ENCODE measurements at places on chromosomes 4 and X.

DNA sequence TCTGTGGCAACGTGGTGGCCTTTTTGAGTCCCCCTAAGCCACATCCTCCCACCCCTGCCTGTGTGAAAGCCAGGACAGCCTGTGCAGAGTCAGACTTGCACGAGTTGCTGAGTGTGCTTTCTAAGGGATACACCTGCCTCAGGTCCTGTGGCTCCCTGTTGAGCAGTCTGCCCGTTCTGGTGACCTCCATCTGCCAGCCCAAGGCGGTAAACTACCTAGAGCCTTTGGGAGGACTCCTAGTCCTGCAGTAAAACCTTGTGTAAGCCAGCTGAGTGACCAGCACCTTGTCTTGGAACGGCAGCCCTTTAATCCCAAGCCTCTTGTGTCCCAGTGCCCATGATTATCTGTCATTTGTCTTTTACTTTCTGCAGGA, 69.3 kb downstream of the NBDY start:
- no peak for DNase-seq

DNA sequence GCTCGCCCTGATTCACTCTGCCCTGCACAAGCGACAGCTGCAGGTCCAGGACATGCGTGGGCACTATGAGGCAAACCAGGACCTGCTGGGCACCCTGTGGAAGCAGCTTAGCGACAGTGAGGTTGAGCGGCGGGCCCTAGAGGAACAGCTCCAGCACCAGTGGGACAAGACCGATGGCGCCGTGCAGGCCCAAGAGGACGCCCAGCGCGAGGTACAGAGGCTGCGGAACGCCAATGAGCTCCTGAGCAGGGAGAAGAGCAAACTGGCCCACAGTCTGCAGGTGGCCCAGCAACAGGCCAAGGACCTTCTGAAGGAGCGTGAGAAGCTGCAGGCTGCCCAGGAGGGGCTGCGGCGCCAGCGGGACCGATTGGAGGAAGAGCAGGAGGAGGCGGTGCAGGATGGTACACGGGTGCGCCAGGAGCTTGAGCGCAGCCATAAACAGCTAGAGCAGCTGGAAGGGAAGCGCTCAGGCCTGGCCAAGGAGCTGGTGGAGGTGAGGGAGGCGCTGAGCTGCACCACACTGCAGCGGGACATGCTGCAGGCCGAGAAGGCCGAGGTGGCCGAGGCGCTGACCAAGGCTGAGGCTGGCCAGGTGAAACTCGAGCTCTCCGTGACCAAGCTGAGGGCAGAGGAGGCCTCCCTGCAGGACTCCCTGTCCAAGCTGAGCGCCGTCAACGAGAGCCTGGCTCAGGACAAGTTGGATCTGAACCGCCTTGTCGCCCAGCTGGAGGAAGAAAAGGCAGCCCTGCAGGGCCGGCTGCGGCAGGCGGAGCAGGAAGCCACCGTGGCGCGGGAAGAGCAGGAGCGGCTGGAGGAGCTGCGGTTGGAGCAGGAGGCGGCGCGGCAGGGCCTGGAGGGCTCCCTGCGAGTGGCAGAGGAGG, 12.8 kb downstream of the SMIM10L2A start:
- no peak for DNase-seq

- DNase-seq: no peak
Measured at GRCh38 chrX:151870602-151871001, 42.1 kb upstream of the MAGEA4 start.

- DNase-seq: peak; percentile 79
Measured at GRCh38 chr4:185039508-185040273, 21.4 kb downstream of the HELT start.

DNA sequence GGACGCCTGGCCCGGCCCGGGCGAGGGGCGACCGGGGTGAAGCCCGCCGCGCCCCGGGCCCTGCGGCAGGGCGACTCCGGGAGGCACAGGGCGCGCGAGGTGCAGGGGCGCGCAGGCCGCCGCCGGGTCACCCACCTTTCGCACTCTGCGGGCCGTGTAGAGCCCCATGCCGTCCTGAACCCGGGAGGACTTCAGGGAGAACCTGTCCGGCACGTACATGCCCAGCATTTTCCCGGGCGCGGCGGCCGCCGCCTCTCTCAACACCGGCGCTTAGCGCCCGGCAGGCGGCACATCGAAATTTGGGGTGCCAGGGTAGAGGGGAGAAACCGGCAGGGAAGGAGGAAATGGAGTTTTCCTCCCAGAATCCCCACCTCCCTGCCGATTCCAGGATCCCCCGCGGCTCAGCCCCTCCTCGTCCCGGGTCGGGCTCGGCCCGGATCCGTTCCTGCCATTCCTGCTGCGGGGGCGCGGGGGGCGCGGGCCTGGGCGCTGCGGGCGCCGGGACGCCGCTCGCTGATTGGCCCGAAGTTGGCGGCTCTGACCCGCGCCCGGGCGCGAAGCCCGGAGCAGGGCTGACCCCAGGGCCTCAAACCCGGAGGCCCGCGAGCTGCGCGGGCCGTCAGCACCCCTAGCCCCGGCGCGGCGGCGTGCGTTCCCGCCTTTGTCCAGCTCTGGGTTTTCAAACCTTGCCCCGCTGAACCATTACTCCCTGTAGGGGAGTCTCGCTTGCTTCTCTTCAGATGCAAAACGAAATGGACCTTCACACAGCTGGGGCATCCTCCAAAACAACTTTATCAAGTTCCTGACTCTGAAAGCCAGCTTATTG, at the start of gene PRDM5:
TSS of gene PRDM5 (minus strand) at position 346 of the 826 bp plus-strand sequence. CDS start at position 228, 118 bp downstream.
- peak; percentile 3 for DNase-seq

GRCh38 chr4:17817027-17817426, 6.2 kb downstream of the NCAPG start:
- DNase-seq: peak; percentile 64
